ENCODE measurements at places on chromosomes 16 and 17. TPM values are rescaled to one million over a fixed set of nuclear protein-coding genes. Genes with fewer than 3 reads are reported as not detected.

DNA sequence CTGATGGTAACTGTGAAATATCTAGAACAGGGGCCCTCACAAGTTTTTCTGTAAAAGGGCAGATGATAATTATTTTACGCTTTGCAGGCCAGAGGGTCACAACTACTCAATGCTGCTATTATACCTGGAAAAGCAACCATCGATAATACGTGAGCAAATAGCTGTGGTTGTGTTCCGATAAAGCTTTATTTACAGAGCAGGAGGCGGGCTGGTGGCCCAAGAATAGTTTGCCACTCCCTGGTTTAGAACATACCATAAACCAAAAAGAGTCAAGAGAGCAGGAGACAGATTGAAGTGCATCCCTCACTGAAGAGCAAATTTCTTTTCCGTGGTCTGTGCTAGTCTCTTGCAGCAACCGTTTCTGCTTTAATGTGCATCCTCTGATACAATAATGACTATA lies 77.9 kb upstream of the DYNLRB2 start:
- no peak for DNase-seq

DNA sequence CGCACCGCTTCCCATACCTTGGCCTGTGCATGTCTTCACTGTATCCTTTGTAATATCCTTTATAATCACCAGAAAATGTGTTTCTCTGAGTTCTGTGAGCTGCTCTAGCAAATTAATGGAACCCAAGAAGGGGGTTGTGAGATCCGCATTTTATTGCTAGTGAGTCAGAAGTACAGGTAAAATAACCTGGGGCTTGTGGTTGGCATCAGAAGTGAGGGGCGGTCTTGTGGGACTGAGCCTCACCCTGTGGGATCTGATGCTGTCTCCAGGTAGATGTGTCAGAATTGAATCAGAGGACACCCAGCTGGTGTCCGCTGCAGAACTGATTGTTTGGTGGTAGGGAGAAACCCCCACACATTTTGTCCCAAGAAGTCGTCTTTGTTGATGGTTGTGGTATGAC lies 382.4 kb downstream of the SNX29 start:
- no peak for DNase-seq

DNA sequence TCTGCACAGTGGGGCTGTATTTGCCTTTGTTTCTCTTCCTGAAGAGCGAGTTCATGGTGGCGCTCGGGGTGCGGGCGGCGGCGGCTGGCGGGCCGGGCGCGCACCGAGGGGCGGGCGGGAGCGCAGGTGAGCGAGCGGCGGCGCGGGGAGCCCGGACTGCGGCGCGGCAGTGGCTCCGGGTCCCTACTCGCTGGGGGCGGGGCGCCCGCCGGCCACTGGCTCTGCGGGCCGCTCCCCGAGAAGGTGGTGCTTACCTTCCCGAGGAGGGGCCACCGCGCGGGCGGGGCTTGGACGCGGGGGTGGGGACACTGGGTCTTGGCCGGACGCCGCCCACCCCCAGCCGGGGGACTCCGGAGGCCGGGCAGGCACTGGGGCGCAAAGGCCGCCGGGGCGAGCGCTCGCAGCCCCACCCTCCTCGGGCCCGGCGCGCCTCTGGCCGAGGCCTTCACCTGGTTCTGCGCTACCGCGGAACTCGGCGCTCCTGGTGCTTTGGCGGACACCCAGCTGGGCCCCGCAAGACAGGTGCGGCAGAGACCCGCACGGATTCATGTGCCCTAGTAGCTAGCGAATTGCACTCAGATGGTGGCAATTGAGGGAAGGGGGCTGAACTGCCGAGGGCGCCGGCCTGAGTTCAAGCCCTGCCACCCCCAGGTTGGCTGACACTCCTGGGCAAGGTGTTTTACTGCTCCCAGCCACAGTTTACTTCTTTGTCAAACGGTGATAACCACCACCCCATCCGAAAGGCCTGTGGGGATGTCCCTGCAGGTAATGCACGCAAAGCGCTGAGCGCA lies at the start of gene PPL:
Gene PPL, minus strand, starts transcription at position 158 of the 791 bp plus-strand sequence. Its CDS starts 103 bp downstream, at position 55.
- DNase-seq: no peak

The MEAK7 gene
- total RNA-seq: 1.9 TPM

DNA sequence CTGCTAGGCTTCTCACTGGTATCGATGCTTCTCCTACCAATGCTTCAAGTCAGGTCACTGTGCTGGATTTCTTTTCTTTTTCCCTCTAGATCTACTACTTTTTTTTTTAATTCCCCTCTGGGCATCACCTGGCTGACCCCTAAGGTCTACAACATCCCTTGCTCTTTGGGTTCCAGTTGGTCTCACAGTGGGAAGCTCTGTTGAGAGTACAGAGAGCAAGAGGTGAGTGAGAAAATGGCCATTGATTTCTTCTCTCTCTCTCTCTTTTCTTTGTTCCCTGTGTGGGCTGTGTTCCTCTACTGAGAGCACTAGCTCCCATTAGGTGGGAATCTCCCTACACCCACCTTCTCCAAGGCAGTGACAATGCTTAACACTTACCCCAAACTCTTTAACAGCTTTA lies 413.4 kb downstream of the KCNJ2 start:
- no peak for DNase-seq

GRCh38 chr17:27384261-27384701 lies 72.0 kb upstream of the KSR1 start:
- no peak for DNase-seq

- DNase-seq: no peak
Measured at GRCh38 chr16:50666658-50667496, 14.2 kb downstream of the SNX20 start.

The ATP1B2 gene
- total RNA-seq: 0.69 TPM

DNA sequence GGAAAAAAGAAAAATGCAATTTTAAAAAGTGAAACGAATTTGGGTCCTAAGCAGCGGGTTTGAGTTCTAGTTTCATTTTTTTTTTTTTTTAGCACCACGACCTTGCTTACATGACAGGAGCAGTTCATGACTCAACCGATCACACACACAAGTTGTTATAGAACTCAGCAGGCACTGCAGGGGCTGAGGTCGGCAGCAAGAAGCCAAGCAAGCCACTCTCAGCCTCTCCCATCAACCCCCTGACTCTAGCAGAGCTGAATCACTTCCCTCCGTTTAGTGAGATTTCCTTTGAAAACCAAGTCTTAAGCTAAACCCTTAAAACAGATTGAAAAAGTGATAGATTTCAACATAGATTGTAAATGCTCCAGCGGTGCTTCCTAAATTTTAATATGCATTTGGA lies 520.8 kb downstream of the HAPSTR1 start:
- no peak for DNase-seq

GRCh38 chr17:20154286-20155000 lies 145.3 kb downstream of the SPECC1 start:
- no peak for DNase-seq

DNA sequence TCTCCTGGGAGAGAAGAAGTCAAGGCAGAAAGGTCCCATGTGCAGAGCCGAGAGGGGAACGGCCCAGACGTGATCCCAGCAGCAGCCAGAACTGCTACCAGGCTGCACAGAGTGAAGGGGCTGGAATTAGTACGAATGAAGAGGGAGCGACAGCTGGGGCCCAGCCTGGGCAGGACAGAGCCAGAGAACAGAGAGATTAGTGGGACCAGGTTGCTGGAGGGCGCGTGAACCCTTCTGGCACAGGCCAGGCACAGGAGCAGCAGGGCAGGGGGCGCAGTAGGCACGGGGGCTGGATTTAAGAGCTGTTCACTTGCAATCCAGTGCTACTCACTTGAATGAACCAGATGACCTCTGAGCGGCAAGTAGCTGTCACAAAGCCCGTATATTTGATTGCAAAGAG lies 66.9 kb downstream of the PLXDC1 start:
- no peak for DNase-seq

The HID1 gene
- 31.9 TPM for total RNA-seq

DNA sequence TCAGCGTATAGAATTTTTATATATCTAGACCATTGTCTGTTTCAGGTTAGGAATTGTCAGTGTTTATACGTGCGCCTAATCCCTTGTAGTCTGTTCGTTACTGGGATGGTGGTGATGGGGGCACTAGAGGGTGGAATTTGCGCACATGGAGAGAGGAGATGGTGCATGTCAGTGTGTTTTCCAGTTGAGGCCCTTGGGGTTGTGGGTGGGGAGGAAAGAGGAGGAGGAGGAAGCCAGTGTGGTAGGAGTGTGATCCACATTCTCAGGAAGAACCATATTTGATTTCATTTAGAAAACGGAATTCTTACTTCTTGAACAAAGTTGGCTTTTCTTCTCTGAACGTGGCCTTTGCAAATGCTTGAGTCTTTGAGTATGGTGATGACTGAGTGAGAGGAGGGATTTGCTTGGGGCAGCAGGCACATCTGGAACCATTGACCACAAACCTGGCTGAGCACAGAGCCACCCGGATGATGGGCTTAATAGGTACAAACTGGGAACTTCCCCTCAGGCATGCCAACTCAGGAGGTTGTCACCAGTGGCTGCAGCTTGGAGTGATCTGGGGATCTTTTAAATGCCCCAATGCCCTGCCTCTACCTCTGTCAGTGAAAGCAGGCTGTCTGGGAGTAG lies 98.9 kb downstream of the PRKCB start:
- no peak for DNase-seq

- no peak for DNase-seq
Measured at GRCh38 chr17:38875477-38876075, 5.7 kb downstream of the LASP1 start.

GRCh38 chr16:12436201-12436657 lies 367.5 kb downstream of the CPPED1 start:
- no peak for DNase-seq

DNA sequence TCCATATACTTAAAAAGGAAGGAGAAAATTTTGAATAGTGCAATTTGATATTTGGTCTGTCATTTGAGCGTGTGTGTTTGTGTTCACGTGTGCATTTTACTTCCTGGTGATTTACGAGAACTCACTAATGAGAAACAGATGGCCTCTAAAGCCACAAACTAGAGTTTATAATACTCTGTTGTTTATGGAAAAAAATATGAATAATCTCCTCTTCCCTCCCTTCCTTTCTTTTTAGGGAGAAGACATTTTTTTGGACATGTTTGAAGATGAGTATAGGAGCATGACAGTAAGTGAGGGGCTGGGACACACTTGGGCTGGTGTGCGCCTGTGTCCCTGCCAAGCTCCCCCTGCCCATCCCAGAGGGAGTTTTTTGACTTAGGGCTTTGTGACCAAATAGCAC lies 102.7 kb downstream of the CLEC16A start:
- DNase-seq: no peak

DNA sequence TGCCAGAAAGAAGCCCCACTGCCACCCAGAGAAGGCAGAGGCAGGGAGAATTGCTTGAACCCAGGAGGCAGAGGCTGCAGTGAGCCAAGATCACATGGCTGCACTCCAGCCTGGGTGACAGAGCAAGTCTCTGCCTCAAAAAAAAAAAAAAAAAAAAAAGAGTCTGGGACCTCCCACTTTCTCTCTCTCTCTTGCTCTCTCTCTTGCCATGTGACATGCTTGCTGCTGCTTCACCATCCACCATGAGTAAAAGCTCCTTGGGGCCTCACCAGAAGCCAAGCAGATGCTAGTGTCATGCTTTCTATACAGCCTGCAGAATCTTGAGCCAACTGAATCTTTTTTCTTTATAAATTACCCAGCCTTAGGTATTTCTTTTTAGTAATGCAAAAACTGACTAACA lies 21.5 kb upstream of the SRSF1 start:
- DNase-seq: no peak

- DNase-seq: no peak
Measured at GRCh38 chr16:872436-873242, 72.1 kb upstream of the GNG13 start.

GRCh38 chr17:62757500-62757951 lies 50.6 kb downstream of the MARCHF10 start:
- DNase-seq: no peak

DNA sequence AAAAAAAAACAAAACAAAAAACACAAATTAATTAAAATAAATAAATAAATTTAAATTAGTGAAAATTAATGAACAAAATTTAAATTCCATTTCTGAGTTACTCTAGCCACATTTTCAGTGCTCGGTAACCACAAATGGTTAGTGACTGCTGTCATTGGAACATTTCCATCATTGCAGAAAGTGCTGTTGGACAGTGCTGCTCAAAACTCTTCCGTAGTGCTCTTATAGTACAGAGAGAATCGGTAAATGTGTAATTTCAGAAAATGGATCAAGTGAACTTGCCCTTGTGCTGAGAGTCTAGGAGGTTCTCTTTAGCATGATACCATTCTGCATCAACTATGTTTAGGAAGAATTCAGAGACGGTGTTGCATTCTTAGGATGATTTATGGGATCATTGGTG lies 23.7 kb downstream of the ZNRF1 start:
- no peak for DNase-seq

DNA sequence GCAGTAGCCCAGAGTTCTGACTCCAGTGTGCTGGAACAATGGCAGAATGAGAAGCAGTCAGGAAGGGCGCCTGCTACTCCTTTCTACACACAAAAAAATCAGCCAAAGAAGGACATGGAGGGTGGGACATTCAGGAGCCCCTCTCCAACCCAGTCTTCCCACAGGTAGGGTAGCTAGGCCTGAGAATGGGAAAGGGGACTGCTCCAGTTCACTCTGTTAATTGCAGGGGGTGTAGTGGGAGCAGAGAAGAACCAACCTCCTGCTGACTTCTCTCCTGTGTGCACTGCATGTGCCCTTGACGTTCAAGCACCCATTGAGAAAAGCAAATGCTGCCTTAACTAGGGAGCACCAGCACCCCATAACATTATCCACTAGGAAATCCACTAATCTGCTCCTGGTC lies 119.1 kb upstream of the IRX6 start:
- DNase-seq: no peak

DNA sequence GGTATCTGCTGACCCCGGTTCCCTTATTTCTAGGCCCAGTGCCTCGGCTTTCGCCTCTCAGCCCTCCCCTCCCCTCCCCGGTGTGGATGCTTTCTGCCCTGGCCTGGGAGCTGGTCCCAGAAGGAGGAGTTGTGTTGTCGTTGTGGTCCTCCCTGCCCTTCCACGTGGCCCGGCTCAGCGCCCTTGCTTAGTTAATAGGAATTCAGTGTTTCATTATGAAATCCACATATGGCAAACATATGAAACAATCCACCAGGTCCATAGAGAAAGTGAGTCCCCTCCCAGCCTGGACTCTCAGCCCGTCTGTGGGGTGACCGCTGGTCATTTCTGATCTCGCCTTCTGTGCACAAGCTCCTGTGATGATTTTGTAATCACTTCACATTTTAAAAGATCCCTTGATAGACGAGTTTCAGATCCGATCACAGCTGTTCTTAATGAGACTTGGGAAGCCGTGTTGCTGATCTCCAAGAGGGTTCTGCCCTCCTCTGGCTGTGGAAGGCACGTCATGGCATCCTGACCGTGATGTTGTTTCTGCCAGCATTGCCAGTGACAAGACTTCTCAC lies 112.1 kb downstream of the BANP start:
- DNase-seq: no peak

DNA sequence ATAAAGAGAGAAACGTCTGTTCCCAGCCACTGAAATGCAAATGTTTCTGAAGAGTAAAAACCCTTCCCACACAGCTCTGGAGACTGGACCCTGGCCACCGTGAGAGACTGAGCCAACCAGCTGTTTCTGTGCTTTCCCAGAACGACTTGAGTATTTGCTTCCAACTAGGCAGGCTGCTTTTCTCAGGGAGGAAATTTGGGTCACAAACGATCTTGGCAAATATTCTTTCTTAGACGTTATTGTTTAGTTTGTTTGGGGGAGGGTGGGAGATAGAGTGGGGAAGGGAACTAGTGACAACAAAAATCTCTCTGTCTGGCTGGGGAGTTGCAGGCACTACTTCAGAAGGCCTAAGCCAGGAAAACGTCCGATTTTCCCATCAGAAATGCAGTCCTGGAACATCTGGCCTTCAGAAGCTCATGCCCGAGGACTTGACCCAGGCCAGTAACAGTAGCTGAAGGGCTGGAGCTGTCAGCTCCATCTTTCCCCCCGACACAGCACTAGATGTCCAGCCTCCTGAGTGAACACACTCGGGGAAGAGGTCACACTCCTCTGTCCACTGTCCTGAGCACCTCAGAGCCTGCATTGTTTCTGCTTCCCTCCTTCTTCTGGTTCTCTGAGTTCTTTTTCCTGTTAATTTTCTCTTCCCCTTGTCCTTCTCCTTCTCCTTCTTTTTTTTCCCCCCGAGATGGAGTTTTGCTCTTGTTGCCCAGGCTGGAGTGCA lies 4.0 kb downstream of the CCDC92B start:
- no peak for DNase-seq
